Fibroblast of skin of right quadriceps (primary cell): ENCODE measurements at places on chromosomes 3 and 15.

GRCh38 chr15:46872981-46873330, 844.3 kb upstream of the SEMA6D start:
- no peak for DNase-seq

DNA sequence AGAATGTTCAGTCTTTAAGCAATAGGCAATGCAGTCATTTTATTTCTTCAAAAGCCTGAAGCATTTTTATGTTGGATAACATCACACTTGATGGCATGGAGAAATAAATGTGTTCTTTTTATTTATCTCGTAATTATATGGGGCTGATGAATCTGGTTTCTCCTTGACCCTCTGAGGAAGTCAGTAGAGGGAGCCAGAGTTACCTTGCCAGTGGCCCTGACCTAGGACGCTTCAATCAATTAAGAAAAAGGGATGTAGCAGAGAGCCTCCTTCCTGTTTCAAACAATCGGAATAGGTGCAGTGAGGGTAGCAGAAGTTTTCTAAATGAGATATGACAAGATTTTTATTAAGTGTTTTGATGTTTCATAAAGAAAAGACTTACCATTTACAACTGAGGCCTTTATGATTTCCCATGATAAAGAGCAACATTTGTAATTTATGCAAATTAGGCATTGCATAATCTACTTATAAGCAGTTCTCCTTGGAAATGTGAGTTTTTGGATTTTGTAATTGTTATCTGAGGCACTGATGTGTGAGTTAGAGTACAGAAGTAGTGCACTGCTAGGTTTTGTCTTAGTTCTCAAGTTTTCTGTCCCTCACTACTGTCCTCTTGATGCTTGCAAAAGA, 129.1 kb downstream of the RAP2B start:
- no peak for DNase-seq

DNA sequence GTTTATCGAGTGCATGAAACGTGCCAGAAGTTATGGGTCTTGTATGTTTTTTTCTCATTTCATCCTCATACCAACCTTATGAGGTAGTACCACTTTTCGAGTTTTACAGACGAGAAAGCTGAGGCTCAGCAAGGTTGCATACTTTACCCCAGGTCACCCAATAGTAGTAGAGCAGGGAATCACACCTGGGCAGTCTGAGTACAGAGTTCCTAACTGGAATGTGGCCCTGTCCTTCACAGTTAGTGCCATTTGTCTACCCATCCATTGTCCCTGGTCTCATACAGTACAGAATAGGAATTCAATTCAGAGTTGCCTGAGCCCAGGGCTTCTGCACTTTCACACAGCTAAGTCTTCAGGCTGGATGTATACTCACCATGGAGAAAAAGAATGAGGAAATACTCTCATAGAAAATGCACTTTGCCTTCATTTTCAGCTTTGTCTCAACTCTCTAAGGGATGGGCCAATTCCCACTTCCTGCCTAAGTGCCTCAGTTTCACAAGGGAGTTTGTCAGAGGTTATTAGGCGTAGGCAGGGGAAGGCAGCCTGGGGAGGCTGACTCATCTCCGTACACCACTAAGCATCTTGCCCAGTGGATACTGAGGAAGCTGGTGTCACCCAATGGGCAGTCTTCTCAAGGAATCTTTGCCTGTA, 93.2 kb downstream of the TMEM212 start:
- peak; percentile 69 for DNase-seq

- DNase-seq = peak; percentile 58
These were observed 317.8 kb upstream of the C2CD4B start for GRCh38 chr15:62482785-62483429.

- DNase-seq = peak; percentile 33
These were observed 149.8 kb downstream of the TMCO5A start for GRCh38 chr15:38084289-38084688.

DNA sequence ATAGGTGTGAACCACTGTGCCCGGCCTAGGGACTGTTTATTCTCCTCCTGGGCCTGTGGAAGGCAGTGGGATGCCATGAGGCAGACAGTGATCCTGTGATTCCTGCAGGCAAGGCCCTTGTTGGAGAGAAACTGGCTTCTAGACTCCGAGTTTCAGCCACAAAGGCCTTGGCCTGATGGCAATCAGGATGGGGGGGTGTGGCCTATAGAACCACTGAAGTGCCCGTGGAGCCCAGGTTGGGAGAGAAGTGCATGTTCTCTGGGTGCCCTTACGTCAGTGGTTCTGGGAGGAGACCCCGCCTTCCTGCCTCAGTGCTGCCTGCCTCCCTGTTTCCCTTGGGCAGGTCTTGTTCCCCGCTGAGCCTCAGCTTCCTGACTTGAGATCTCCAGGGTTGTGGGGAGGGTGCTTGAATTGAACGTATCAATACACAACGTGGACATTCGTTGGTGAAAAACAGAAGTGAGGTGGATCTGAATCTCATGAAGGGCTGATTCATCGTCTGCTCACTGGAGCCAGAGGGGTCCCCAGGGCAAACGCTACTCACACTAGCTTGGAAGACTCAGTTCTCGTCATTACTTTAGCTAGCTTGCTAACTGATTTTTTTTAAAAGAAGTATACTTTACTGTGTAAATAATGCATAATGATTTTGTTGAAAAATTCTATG, 31.8 kb downstream of the IRAK2 start:
- peak; percentile 85 for DNase-seq

DNA sequence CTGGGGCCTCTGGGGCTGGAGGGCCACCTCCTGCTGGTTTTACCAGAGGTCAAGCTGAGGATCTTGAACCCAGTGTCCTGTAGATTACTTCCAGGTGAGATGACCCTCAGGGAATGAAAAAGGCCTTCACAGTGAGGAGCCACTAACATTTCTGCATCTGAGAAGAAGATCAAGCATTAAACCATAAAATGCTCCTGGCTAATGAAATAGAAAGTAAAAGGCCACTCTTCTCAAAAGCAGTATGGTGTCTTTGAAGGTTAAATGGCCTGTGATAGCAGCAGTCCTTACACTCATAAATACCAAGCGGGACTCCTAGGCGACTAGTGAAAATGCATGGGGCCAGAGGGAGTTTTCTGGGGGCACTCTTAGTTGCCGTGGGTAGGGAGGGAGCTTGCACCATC, 47.0 kb upstream of the RGMA start:
- no peak for DNase-seq

- DNase-seq = no peak
These were observed 195.9 kb downstream of the EPHB1 start for GRCh38 chr3:134991003-134991402.

- no peak for DNase-seq
These were observed 362.1 kb downstream of the EPHB1 start for GRCh38 chr3:135157045-135157740.

DNA sequence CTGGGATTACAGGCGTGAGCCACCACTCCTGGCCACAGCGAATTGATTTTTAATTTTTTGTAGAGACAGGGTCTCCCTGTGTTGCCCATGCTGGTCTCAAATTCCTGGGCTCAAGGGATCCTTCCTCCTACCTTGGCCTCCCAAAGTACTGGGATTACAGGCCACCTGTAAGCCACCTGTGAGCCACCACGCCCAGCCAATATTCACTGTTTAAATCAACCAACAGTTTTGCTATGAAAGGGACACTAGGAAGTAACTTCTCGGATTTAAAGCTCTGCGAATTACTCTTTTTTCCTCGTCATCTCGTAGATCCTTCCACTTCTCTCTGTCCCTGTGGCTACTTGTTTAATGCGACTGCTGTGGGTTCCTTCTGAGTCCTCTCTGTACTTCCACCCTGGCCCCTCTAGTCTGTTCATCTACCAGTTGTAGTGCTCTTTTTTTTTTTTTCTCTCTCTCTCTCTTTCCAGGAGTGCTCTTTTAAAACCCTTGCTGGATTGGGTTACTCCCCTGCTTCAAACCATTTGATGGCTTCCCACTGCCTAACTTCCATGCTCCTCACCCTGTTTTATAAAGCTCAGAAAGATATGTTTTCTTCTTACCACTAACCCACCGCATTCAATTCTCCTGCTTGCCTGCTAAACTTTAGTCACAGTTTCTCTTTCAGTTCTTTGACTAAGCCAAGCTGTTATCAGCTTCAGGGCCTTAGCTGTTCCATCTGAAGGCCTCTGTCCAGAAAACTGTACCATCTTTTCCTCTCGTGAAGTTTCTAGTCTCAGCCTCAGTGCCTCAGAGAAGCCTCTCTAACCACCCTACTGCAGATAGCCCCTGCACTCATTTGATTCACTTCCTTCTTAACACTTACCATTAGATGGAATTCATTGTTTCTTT, 12.4 kb downstream of the RTF1 start:
- no peak for DNase-seq

DNA sequence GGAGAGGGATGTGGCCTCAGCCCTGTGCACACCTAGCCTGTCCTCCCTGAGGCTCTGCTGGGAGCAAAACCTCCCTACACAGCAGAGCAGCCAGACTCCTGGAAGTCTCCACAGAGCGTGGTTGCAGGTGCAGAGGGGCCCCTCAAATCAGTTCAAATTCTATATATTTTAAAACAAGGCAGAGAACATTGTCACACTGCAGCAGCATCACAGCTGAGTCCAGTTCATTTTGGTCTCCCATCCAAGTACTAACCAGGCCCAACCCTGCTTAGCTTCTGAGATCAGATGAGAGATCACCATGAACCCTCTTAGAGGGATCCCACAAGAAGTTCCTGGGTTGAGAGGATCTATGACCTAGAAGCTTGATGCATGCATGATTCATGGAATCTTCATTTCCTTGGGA, 331.0 kb upstream of the RGMA start:
- DNase-seq = no peak

DNA sequence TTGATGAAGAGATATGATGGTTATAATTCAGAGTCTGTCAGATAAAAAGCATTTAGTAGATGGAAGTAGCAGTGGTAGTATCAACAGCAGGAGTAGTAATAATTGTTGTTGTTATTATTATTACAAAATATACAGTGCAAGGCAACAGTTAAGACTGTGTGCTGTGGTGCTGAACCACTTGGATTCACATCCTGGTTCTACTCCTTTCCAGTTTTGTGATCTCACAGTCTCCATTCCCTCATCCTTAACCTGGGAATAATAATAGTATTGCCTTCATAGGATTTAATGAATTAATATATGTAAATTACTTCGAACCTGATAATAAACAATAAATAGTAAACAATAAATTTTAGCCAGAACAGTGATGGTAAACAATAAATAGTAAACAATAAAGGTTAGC, 37.1 kb upstream of the TSC22D2 start:
- DNase-seq = no peak

GRCh38 chr3:193884652-193885051, 251.3 kb upstream of the HES1 start:
- DNase-seq = no peak

- DNase-seq = peak; percentile 59
These were observed 74.1 kb downstream of the LRTM1 start for GRCh38 chr3:54853573-54854404.

- DNase-seq = peak; percentile 50
These were observed 70.3 kb downstream of the MYLK start for GRCh38 chr3:123813876-123814275.

- no peak for DNase-seq
These were observed 2.3 kb downstream of the CCK start for GRCh38 chr3:42263354-42264346.

GRCh38 chr3:177282119-177282655, 84.9 kb upstream of the TBL1XR1 start:
- no peak for DNase-seq

GRCh38 chr3:197501496-197501878, 54.3 kb downstream of the BDH1 start:
- DNase-seq = no peak

- DNase-seq = no peak
These were observed 20.6 kb upstream of the LCTL start for GRCh38 chr15:66586155-66586976.

- no peak for DNase-seq
These were observed 183.4 kb downstream of the OR4M2 start for GRCh38 chr15:22263738-22264137.
